ENCODE measurements at places on chromosomes 3 and 15. TPM values are rescaled to one million over a fixed set of nuclear protein-coding genes. Genes with fewer than 3 reads are reported as not detected.

Gene TMEM89
- polyA plus RNA-seq, result not detected

DNA sequence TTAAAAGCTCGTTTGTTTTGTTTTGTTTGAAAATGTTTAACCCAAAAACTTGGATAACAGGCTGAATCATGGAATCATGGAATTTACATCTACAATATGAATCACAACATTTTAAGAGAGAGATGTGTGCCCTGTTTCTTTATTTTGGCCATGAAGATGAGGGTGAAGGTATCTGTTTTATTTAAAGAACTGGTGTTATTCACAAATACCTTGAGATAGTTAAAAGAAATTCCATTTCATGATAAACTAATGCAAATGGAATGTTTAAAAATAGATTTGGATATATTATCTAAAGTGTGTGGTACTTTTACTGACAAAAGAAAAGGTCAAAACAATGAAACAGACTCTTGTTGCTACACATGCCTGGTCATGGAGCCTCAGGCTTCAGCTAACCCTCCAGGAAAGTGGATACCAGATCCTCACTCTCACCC, 486.0 kb upstream of the CFAP20DC start:
- H3K36me3 ChIP-seq, result no peaks in the 10 kb centered on the region
- no peak overlapping the region for H3K27ac ChIP-seq
- H3K4me1 ChIP-seq, result no peaks in the 10 kb centered on the region
- H3K4me3 ChIP-seq, result no peak overlapping the region

DNA sequence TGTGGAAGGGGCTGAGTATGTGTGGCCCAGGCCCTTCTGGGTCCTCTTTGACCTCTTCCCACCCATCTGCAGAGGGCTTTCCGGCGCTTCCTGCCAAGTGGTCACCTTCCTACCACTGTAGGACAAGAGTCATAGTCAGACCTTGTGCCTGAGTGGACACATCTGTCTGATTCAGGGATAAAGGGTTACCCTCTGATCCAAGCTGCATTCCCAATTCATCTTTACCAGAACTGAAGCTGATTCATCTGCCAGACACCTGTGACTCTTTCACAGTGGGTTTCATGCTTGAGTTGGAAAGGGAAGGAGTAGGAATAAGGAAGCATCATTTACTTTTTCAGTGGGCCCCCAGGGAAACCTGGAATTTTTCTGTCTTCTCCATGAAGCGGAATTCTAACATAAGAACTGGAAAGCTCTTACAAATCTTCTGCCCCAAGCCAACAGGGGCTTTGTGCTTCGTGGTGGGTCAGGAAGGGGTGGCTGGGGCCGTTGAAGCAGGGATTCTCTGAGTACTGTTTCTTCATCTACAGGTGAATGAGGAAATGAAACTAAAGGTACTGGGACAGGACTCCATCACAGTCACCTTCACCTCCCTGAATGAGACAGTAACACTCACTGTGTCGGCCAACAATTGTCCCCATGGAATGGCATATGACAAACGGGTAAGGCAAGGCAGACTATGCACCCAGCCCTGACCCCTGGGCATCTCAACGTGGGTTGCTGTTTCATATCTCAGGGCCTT, 46.4 kb downstream of the C3orf20 start:
- no peaks in the 10 kb centered on the region for H3K4me1 ChIP-seq
- H3K27me3 ChIP-seq, result no peaks in the 10 kb centered on the region
- no peak overlapping the region for H3K4me3 ChIP-seq
- H3K36me3 ChIP-seq, result no peaks in the 10 kb centered on the region

GRCh38 chr3:113600418-113601182, 68.2 kb downstream of the SIDT1 start:
- H3K27ac ChIP-seq, result no peak overlapping the region
- no peaks in the 10 kb centered on the region for H3K27me3 ChIP-seq
- DNase-seq, result no peak
- H3K4me3 ChIP-seq, result no peak overlapping the region

DNA sequence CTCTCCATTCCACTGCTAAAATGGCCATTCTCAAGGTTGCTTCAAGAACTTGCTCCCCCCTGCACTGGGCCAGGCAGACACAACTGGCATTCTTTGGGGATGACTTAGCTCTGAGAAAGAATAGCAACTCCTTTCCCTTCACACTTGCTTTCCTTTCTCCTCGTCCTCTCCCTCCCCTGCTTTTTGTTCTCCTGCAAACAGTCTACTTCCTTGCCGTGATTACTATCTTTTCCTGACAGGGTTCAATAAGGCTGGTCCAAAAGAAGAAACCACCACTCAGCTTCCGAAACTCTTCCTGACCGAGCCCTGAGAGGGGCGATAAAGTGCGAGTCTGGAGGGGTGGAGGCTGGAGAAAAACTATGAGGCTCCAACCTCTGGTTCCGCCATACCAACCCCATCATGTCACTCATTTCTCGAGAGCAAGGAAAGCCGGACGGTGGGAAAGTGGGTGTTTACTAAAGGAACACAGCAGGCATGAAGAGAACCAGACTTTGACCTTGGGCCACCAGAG, 5.0 kb downstream of the AMOTL2 start:
- H3K4me1 ChIP-seq, result peaks cover 17% of the 10 kb centered on the region
- no peaks in the 10 kb centered on the region for H3K36me3 ChIP-seq
- no peaks in the 10 kb centered on the region for H3K27me3 ChIP-seq
- H3K4me3 ChIP-seq, result no peak overlapping the region
- DNase-seq, result no peak

GRCh38 chr15:72285927-72286516, 13.7 kb upstream of the PARP6 start:
- no peak overlapping the region for H3K4me3 ChIP-seq
- no peak overlapping the region for H3K27ac ChIP-seq
- H3K27me3 ChIP-seq, result no peaks in the 10 kb centered on the region
- H3K4me1 ChIP-seq, result no peaks in the 10 kb centered on the region
- DNase-seq, result peak; percentile 71

DNA sequence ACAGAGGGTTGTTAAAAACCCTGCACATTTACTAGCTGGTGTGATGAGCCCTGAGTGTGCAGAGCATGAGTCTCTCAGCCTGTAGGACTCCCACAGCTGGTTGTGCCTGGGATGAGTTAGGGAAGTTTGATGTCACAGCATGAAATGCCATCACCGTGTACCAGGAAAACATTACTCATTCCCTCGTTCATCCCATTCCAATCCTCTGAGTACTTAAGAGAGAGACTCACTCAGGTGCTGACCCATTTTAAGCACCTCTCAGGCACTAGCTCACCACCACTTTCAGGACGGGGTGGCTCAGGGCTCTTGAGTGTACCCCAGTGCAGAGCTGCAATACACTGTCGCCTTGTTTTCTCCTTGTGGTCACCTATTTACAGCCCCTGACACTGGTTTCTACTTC, 18.7 kb downstream of the MGLL start:
- H3K4me1 ChIP-seq, result no peaks in the 10 kb centered on the region
- DNase-seq, result no peak
- H3K27me3 ChIP-seq, result no peaks in the 10 kb centered on the region
- H3K4me3 ChIP-seq, result no peak overlapping the region

GRCh38 chr15:23854912-23855659, 168.0 kb upstream of the NDN start:
- DNase-seq, result no peak
- no peaks in the 10 kb centered on the region for H3K4me1 ChIP-seq
- no peak overlapping the region for H3K27ac ChIP-seq

DNA sequence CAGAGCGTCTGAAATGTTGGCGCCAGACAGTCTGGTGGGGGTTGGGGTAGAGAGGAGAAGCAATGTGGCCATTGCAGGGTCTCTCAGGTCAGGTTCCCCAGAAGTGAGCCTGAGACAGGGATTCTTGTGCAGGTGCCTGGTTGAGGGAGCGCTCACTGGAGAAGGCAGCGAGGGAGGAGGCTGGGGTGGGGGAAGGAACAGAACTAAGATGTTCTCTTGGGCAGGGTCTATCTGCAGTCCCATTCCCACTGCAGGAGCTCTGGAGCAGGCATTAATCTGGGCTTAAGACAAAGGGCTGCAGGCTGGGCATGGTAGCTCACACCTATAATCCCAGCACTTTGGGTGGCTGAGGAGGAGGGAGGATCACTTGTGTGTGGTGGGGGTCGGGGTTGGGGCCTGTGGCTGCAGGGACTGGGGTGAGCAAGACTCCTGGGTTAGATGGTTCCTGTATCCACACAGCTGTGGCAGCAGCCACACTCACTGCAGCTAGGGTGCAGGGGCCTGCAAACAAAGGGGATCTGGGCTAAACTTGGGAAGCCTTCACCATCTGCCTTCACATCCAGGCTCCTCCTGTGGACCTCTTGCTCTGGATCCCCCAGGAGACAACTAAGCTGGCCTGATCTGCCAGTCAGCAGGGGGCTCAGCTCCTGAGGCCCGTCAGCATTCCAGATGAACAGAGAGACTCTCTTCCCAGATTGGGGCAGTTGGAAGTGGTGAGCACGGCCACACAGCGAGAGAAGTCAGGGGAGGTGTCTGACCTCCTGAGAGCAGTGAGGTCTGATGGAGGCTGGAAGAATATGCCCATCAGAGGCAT, 172.5 kb downstream of the ABHD5 start:
- no peak for DNase-seq
- H3K4me3 ChIP-seq, result no peak overlapping the region
- H3K27ac ChIP-seq, result no peak overlapping the region
- no peaks in the 10 kb centered on the region for H3K27me3 ChIP-seq

GRCh38 chr15:59419170-59419569, 18.8 kb upstream of the FAM81A start:
- H3K4me1 ChIP-seq, result no peaks in the 10 kb centered on the region
- DNase-seq, result no peak
- no peak overlapping the region for H3K4me3 ChIP-seq

GRCh38 chr3:175590745-175591144, 731.6 kb downstream of the NAALADL2 start:
- DNase-seq, result no peak
- H3K27me3 ChIP-seq, result no peaks in the 10 kb centered on the region
- no peaks in the 10 kb centered on the region for H3K4me1 ChIP-seq

DNA sequence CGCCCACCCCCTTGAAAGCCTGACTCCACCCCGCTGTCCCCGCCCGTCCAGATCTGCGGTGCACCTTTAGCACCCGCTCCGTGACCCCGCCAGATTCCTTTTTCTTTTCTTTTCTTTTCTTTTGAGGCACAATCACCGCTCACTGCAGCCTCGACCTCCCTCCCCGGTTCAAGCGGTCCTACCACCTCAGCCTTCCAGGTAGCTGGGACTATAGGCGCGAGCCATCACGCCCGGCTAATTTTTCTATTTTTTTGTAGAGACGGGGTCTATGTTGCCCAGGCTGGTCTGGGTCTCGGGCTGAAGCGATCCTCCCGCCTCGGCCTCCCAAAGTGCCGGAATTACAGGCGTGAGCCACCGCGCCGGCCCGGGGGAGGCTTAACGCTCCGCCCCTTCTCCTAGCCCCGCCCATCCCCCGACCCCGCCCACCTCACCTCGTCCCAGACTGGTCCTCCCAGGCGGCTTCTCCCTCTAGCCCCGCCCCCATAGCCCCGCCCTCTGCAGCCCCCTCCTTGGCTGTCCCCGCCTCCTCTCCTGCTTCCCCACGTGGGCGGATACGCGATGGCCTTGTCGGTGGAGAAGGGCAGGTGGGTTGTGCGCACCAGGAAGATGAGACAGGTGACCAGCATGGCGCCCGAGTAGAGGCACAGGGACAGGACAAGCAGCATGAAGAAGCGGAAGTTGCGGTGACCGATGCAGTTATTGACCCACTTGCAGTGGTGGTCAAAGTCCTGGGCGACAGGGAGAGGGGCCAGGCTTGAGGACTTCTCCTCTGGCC, 3.2 kb downstream of the ZDHHC19 start:
- H3K4me1 ChIP-seq, result no peaks in the 10 kb centered on the region
- peak; percentile 64 for DNase-seq
- no peaks in the 10 kb centered on the region for H3K36me3 ChIP-seq
- peaks cover 7% of the 10 kb centered on the region for H3K27me3 ChIP-seq
- peak overlapping the region; percentile 36 for H3K4me3 ChIP-seq
- no peak overlapping the region for H3K27ac ChIP-seq

GRCh38 chr3:154151969-154152368, 30.8 kb downstream of the ARHGEF26 start:
- H3K4me3 ChIP-seq, result no peak overlapping the region
- no peak overlapping the region for H3K27ac ChIP-seq
- H3K4me1 ChIP-seq, result no peaks in the 10 kb centered on the region

- no peaks in the 10 kb centered on the region for H3K36me3 ChIP-seq
- no peak overlapping the region for H3K27ac ChIP-seq
- peaks cover 2% of the 10 kb centered on the region for H3K27me3 ChIP-seq
- DNase-seq, result no peak
Observed at GRCh38 chr3:126684218-126684751, 19.8 kb upstream of the CHCHD6 start.

- DNase-seq, result no peak
- H3K27me3 ChIP-seq, result no peaks in the 10 kb centered on the region
- peaks cover 5% of the 10 kb centered on the region for H3K4me1 ChIP-seq
- H3K27ac ChIP-seq, result no peak overlapping the region
Observed at GRCh38 chr3:4774531-4774930, 204.7 kb upstream of the BHLHE40 start.

DNA sequence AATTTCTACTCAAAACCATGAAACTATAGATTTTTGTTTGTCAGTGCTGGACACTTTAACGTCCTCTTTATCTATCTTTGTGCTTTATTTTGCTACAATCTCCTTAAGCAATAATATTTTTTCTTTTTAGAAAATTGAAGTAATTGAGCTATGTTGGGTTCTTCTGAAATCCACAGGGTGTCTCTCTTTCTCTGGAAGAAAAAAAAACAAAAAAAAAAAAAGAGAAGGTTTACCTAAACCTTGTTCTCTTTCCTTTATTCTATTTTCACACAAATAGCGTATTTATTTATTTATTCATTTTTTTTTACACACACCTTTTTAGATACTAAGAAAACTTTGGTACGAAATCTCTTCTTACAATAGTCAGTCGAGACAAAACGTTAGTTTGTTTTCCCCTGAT, 601.0 kb downstream of the EDEM1 start:
- H3K27me3 ChIP-seq, result no peaks in the 10 kb centered on the region
- H3K4me1 ChIP-seq, result no peaks in the 10 kb centered on the region
- no peak overlapping the region for H3K27ac ChIP-seq
- no peaks in the 10 kb centered on the region for H3K36me3 ChIP-seq

GRCh38 chr3:132628157-132628556, 31.1 kb downstream of the ACKR4 start:
- no peak overlapping the region for H3K27ac ChIP-seq
- no peaks in the 10 kb centered on the region for H3K4me1 ChIP-seq
- H3K36me3 ChIP-seq, result peaks cover 7% of the 10 kb centered on the region
- DNase-seq, result no peak
- H3K4me3 ChIP-seq, result no peak overlapping the region

- no peak overlapping the region for H3K4me3 ChIP-seq
- peaks cover 4% of the 10 kb centered on the region for H3K4me1 ChIP-seq
- no peak for DNase-seq
- no peaks in the 10 kb centered on the region for H3K36me3 ChIP-seq
Observed at GRCh38 chr3:172135820-172136219, 96.4 kb downstream of the FNDC3B start.

All from small intestine (tissue), 16 donors.